ENCODE measurements at places on chromosomes 4 and X.

- DNase-seq = no peak
- no peaks in the 10 kb centered on the region for H3K27me3 ChIP-seq
- no peaks in the 10 kb centered on the region for H3K36me3 ChIP-seq
- no peak overlapping the region for H3K27ac ChIP-seq
- no peaks in the 10 kb centered on the region for H3K4me1 ChIP-seq
- no peak overlapping the region for H3K4me3 ChIP-seq
Measured at GRCh38 chrX:148867596-148867995, 367.2 kb downstream of the AFF2 start.

DNA sequence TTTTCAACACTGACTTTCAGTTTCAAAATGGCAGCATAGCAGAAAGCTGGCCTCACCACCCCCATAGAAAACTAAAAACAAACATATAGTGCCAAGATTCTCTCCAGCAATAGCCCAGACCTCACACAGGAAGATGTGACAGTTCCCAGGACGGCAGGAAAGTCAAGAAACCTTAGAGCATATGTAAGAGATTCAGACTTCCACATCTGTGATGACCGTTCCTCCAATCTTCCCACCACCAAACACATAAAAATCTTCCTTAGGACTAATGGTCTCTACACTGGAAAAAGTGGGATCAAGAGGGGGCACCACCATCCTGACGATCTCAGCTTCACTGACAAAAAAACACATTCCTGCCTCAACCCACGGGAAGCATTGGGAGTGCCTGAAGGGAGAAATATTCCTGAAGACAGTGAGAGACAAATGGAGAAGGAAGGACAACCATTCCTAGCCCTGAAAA lies 134.1 kb upstream of the CPXCR1 start:
- no peak overlapping the region for H3K4me3 ChIP-seq
- no peaks in the 10 kb centered on the region for H3K27me3 ChIP-seq
- no peaks in the 10 kb centered on the region for H3K36me3 ChIP-seq
- no peak overlapping the region for H3K27ac ChIP-seq
- DNase-seq = no peak
- no peaks in the 10 kb centered on the region for H3K4me1 ChIP-seq

GRCh38 chr4:3288571-3289094 lies 4.2 kb upstream of the RGS12 start:
- H3K27ac ChIP-seq = no peak overlapping the region
- peaks cover 17% of the 10 kb centered on the region for H3K4me1 ChIP-seq
- H3K4me3 ChIP-seq = no peak overlapping the region
- no peak for DNase-seq
- H3K27me3 ChIP-seq = peaks cover 85% of the 10 kb centered on the region

- H3K4me1 ChIP-seq = peaks cover under 1% of the 10 kb centered on the region
- H3K27me3 ChIP-seq = no peaks in the 10 kb centered on the region
- peaks cover 4% of the 10 kb centered on the region for H3K36me3 ChIP-seq
- no peak for DNase-seq
- H3K4me3 ChIP-seq = no peak overlapping the region
- H3K27ac ChIP-seq = no peak overlapping the region
Measured at GRCh38 chr4:68337004-68337403, 12.9 kb downstream of the YTHDC1 start.

DNA sequence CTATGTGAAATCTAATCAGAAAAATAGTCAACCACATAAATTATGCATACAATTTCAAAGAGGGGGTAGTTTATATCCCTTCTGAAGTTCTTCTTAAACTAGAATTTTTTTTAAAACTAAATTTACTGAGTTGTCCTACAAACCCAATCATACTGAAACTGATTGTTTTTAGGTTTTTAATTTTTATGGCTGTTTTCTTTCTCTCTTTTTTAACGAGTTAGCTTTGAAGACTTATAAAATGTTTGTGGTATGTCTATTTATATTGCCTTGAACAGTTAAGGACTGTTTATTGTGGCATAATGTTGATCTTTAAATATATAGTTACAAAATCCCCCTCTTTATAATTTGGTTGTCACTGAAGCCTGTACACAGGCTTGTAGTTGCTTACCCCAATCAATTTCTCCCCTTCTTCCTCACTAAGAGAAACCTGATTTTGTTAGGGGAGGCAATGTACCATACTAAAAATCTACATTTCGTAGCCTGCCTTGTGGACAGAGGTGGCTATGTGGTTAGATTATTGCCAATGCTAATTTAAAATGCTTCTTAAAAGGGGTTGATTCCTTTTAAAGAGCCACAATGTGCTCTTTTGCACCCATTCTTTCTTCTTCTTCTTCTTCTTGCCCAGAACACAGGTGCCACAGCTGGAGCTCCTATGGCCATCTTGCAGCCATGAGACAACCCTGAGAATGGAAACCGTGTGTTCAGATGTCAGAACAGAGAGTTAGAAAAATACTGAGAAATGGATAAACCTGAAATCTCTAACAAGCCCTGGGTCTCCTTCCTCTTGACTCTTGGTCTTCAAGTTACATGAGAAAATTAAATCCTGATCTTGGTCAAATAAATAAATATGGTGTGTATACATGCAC lies 102.7 kb upstream of the ZNF827 start:
- H3K4me3 ChIP-seq = no peak overlapping the region
- no peak for DNase-seq
- H3K27ac ChIP-seq = no peak overlapping the region
- H3K36me3 ChIP-seq = no peaks in the 10 kb centered on the region
- no peaks in the 10 kb centered on the region for H3K27me3 ChIP-seq

GRCh38 chrX:1802912-1803311 lies 188.1 kb downstream of the ASMT start:
- H3K36me3 ChIP-seq = no peaks in the 10 kb centered on the region
- H3K4me3 ChIP-seq = no peak overlapping the region
- no peak for DNase-seq
- H3K27ac ChIP-seq = no peak overlapping the region
- peaks cover 2% of the 10 kb centered on the region for H3K27me3 ChIP-seq
- H3K4me1 ChIP-seq = no peaks in the 10 kb centered on the region

GRCh38 chrX:40199704-40200103 lies 101.9 kb upstream of the BCOR start:
- H3K36me3 ChIP-seq = no peaks in the 10 kb centered on the region
- H3K27ac ChIP-seq = no peak overlapping the region
- peaks cover 13% of the 10 kb centered on the region for H3K4me1 ChIP-seq
- H3K4me3 ChIP-seq = no peak overlapping the region

GRCh38 chr4:57499786-57500185 lies 389.6 kb upstream of the IGFBP7 start:
- H3K36me3 ChIP-seq = no peaks in the 10 kb centered on the region
- no peak for DNase-seq
- no peaks in the 10 kb centered on the region for H3K27me3 ChIP-seq
- no peak overlapping the region for H3K4me3 ChIP-seq
- no peak overlapping the region for H3K27ac ChIP-seq

DNA sequence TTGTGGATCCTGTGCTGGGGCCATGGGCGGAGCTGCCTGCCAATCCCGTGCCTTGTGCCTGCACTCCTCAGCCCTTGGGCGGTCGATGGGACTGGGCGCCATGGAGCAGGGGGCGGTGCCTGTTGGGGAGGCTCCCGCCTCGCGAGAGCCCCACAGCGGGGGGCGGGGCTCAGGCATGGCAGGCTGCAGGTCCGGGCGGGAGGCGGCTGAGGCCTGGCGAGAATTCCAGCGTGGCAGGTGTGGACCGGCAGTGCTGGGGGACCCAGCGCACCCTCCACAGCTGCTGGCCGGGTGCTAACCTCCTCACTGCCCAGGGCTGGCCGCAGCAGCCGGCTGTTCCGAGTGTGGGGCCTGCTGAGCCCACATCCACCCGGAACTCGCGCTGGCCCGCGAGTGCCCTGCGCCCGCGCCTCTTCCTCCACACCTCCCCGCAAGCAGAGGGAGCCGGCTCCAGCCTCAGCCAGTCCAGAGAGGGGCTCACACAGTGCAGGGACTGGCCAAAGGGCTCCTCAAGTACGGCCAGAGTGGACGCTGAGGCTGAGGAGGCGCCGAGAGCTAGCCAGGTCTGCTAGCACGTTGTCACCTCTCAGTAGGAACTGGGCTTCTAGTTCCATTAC lies 85.9 kb downstream of the GBA3 start:
- no peak for DNase-seq
- no peaks in the 10 kb centered on the region for H3K4me1 ChIP-seq
- H3K36me3 ChIP-seq = no peaks in the 10 kb centered on the region
- H3K4me3 ChIP-seq = no peak overlapping the region
- H3K27me3 ChIP-seq = no peaks in the 10 kb centered on the region
- no peak overlapping the region for H3K27ac ChIP-seq

DNA sequence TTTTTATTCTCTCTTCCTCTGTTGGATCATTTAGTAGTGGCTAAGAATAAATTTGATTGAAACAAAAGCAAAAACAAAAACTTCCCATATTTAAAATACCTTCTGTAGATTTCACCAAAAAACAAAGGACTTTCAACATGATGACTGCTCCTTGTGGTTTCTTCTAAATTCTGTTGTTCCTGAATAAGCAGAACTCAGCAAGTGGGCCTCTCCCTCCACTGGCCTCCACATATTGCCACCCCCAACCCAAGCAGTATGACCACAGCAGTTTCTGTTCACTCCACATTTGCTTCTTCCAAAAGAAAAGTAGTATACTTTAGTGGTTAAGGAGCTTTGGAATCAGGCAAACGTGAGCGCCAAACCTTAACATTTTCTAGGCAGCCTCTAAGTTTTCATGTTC lies 114.7 kb downstream of the COX18 start:
- no peak for DNase-seq
- H3K36me3 ChIP-seq = no peaks in the 10 kb centered on the region
- H3K4me1 ChIP-seq = no peaks in the 10 kb centered on the region
- H3K27me3 ChIP-seq = no peaks in the 10 kb centered on the region
- H3K4me3 ChIP-seq = no peak overlapping the region
- H3K27ac ChIP-seq = no peak overlapping the region

- no peaks in the 10 kb centered on the region for H3K27me3 ChIP-seq
- H3K4me3 ChIP-seq = no peak overlapping the region
- no peaks in the 10 kb centered on the region for H3K36me3 ChIP-seq
- no peak overlapping the region for H3K27ac ChIP-seq
- no peaks in the 10 kb centered on the region for H3K4me1 ChIP-seq
- DNase-seq = no peak
Measured at GRCh38 chrX:40445691-40446090, 135.1 kb upstream of the ATP6AP2 start.

Data from thymus (tissue), 14 donors.